ENCODE measurements at places on chromosomes 7 and 10. TPM values are rescaled to one million over a fixed set of nuclear protein-coding genes. Genes with fewer than 3 reads are reported as not detected.
A peak's percentile ranks its signal among the peaks of the same experiment; 100 is the strongest.

DNA sequence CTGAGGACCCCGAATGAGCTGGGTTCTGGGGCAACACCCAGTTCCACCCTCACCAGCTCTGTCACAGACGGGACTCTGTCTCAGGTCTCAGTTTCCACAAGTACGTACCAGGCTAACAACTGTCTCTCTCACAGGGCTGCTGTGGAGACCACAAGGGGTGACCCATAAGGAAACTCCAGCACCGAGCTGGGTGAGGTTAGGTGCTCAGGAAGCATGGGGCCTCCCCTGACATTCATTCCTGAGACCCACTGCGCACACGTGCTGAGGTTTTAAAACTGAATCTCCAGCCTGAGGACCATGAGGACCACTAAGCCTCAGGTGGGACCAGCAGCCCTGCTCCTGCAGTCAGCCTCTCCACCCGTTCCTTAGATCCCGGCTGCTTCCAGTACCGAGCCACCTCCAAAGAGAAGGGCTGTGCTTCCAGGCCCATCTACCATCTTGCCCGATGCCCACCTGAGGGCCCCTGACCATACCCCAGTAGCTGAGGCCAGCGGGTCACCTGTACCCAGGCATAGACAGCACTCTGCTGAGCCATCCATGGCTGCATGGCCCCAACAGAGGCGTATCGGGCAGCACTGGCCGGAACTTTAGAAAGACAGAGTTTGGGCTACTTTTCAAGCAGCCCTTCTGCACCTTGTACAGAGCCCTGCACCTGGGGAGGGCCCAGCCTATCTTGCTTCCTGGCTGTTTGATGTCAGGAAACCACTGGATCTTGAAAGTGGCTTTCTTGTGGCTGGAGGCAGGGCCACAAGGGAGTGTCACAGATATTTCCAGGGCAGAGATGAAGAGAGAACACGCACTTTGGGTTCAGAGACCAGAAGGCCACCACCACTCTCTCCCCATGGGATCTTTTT is 18.7 kb downstream of the HSPA12A start:
- no peak for DNase-seq

- peak; percentile 49 for DNase-seq
These were observed 11.6 kb downstream of the IMPDH1 start for GRCh38 chr7:128398016-128398840.

DNA sequence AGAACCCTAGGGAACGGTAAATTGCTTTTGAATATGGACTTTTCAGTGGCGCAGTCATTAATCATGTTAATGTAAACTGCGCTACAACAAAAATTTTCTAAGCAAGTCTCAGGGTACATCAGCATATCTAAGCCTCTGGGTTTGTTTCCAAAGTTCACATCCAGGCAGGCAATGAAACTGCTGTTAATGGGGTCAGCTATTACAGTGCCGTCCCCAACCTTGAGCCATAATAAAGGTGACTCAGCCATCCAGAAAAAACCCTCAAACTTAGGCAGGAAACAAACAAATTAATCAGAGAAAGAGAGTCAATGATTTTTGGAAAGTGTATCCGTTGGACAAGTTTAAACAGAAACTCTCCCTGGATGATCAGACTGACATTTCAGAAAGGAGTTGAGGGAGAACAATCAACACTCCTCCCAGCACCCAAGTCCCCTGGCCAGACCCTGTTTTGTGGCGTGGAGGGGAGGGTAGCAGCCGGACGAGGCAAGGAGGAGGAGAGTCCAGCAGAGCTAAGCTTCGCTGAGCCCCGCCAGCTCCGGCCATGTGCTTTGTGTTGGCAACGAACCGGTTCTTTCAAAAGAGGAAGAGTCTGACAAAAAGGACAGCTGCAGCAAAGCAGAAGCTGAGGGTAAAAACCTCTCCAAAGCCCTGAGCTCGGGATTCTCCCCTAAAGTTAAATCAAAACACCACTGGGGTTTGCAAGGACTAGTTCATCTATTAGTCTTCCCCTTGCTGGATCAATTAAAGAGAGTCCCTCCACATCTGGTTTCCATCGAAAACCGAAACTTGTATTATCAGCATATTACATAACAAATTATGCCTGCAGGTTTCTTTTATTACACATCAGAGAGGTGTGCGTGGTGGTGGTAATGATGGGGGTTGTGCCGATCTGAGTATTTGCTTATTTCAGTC is 3.6 kb downstream of the FAM53B start:
- DNase-seq, result peak; percentile 72

DNA sequence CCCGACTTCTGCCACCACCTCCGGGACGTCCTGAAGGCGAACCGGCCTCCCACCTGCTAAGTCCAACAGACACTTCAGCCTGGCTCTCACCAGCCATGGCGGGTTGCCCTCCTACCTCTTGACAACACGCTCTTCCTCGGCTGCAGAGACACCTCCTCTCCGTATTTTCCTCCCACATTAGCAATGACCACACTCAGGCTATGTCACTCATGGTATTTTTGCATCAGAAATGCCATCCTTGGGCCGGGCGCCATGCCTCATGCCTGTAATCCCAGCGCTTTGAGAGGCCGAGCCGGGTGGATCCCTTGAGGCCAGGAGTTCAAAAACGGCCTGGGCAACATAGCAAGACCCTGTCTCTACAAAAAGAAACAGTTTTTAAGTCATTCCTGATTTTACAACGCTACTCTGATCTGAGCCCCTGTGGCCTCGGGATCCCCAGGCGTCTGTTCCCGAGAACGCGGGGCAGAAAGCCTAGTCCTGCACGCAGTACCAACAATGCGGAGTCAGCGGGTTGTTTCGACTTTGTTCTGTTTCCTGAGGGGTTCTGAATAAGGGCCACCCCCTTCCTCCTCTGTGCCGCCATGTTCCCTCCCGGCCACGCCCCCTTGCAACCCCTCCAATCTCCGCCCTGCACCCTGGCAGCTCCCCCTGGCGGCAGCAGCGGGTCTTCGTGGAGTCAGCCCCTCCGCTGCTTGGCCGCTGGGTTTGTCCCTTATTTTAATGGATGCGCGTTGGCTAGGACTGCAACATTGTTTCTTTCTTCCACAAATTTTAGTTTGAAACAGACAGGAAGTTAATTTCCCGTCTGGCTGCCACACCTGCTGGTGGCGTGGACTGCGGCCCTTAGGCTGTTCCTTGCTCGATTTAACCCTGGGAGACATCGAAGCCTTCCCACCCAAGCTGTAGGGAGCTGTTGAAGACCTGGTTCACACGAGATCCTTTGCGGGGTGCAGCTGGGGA is 9.7 kb upstream of the ZFAND2A start:
- DNase-seq, result peak; percentile 88

- DNase-seq, result peak; percentile 73
These were observed 51.3 kb downstream of the PWWP2B start for GRCh38 chr10:132448248-132448731.

GRCh38 chr7:1847260-1848001 is 177.4 kb downstream of the ELFN1 start:
- DNase-seq, result peak; percentile 14

DNA sequence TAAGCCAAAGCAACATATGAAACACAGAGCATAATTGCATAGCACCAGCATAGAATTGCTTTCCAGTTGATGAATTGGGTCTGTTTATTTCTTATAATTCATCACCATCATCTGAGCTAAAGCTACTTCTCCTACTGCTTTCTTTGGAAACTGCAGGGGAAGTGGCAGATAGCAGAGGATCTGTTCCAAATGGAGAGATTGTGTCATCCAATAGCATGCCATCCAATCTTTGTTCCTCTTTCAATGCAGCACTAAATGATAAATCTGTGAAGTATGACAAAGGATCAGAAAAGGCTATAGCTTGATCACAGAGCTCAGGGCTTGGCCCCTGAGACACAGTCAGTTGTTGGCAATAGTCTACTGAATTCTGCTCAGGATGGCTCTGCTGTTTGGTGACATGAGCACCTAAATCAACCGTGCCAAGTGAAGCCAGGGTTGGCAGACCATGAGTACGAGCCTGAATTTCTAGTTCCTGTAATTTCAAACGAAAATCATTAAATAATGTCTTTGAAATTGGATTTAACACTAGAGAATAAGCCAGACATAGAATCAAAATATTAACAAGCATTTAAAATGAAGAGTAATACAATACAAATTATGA is 90.0 kb downstream of the TFEC start:
- no peak for DNase-seq

- DNase-seq, result no peak
These were observed 1.2 kb upstream of the SDHAF3 start for GRCh38 chr7:97116308-97116707.

DNA sequence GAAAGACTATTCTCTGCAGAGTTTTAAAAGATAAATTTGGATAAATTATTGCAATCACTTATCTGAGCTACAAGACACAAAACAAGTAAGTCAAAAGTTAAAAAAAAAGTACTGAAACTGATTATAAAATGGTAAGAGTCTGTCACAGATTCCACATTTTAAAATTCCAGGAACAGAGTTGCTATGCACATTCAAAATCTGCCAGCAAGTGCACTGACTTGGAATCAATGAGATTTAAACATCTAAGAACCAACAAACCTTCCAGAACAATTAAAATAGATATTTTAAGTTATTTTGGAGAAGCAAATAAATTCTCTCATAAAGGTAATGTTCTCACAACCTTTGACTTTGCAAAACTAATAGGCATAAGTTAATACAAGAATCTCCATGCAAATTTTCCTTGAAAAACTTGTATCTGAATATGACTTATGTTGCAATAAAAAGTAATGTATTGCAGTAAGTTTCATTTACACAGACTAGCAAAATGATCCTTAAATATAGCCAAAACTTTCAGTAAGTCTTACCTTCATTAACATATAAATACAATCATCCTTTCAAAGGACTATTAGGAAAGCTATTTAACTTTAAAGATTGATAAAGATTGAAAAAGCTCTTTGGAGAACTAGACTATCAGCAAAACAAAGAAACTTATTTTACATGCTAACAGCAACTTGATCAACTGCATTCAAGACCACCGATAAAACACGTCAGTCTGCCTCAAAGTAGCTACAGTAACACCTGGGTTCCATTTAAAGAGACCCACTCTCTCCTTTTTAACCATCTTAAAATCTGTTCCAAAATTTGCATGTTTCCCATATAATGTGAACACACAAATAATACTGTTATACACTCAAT is 4.4 kb downstream of the ETV1 start:
- DNase-seq, result no peak

- no peak for DNase-seq
These were observed 40.3 kb downstream of the SHOC2 start for GRCh38 chr10:110959379-110960332.

DNA sequence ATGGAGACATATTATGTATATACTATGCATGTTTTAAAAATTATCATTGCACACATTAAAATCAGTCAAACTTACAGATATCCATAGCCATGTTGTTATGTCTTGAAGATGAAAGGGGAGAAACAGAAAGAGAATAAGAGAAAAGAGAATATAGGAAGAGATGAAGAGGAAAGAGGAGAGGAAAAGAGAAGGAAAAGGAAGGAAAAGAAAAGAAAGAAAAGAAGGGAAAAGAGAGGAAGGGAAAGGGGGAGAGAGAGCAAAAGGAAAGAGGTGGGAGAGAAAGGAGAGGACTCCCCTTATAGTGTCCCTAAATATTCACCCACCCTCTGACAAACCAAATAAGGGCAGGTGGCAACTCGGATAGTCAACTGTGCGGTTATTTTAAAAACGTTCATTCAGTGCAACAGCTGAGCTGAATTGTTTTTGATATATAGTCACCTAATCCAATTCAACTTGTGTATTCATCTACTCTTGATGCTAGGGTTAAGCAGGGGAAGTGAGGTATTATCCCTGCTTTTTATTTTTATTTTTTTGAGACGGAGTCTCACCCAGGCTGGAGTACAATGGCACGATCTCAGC is 14.6 kb downstream of the SVIL start:
- DNase-seq, result no peak

DNA sequence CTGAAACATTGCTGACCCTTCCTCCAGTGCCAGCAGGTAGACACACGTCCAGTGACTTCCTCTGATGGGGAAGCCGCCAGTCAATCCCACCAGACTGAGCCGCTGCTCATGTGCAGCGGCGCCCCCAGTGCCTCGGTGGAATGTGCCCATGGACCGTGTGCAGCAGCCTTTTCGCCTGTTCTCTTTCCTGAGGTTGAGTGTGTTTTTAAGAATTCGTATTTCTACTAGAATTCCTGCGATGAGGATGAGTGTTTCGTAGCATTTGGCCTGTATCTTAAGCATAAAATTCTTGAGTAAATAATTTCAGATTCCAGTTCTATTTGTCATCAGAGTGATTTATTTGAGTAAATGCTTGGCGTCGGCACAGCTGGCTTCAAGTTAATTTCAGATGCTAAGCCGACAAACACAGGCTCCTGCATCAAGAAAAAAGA is 35.4 kb downstream of the BNIP3 start:
- no peak for DNase-seq

- DNase-seq, result no peak
These were observed 40.8 kb downstream of the NRP1 start for GRCh38 chr10:33293531-33294170.

DNA sequence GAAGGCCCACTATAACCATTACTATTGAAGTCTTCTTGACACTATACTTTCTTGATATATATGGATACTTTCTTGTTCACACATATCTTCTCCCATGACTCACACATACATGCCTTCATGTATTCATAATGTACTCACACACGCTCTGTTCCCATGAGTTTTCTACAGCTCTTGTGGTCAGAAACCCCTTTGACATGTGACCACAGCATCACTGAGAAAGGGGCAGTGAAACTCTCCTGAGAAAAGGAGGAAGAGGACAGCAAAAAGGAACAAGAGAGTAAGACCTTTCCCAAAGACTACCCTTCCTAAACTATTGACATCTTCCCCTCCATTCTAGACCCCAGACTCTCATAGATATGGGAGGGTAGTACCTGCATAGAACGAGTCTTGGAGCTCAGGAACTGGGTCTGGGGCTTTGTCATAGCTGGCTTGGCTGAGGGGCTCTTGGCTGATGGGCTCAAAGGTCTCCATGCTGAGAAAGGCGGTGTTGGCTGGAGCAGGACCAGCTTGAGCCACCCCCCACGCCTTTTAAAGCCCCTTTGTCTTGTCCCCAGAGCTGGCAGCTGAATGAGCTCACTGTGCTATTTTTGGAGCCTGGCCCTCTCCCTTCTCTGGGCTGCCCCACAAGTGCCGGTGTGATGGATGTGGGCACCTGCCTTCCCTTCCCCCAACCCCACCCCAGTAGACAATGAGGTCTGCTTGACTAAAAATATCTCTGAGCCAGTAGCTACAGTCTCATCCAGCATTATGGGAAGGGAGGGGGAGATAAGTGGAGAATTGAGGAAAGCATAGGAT is 5.1 kb downstream of the SYNPO2L start:
- peak; percentile 61 for DNase-seq

- DNase-seq, result no peak
These were observed 129.1 kb upstream of the ANKRD1 start for GRCh38 chr10:91049988-91050360.

The OSBPL3 gene
- 8.8 TPM for total RNA-seq

The KCND2 gene
- total RNA-seq, result 0.41 TPM
